ENCODE measurements at places on chromosomes 12 and 14. TPM values are rescaled to one million over a fixed set of nuclear protein-coding genes. Genes with fewer than 3 reads are reported as not detected.

TMCC3 gene
- total RNA-seq: 1.9 TPM

DNA sequence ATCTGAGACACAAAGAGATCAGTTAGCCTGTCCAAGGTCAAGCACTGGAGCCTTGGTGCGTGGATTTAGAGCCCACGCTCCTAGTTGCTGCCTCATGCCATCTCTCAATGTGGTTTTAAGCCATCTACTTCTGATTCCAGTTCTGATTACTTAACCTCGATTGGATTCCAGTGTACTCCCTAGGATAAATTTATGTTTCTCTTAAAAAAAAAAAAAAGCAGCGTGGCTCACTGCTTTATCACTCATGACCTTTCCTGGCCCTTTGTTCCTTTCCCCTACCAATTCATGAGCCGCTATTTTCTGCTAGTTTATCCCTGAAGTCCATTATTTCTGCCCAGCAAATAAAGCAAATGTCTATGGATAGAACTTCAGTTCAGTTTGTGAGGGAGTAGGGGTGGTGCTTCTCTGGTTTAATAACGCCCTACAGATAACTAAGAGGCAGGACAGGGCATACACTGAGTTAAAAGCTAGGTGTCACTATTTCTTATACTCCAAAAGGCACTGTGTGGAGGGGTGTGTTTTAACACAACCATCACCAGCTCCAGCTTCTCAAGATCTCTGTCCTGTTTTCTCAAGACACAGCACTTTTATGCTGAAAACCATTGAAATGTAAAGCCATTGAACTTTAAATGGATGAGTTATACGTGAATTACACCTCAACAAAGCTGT, 9.8 kb upstream of the PARP11 start:
- no peaks in the 10 kb centered on the region for H3K36me3 ChIP-seq
- DNase-seq: no peak
- H3K27ac ChIP-seq: no peak overlapping the region
- H3K4me3 ChIP-seq: no peak overlapping the region
- 0 out of 2 replicates have a peak, but pooled peaks cover 6% of the 10 kb centered on the region for H3K27me3 ChIP-seq
- 0 out of 2 replicates have a peak, but pooled peaks cover 4% of the 10 kb centered on the region for H3K4me1 ChIP-seq

GRCh38 chr14:56996721-56997399, 186.6 kb upstream of the OTX2 start:
- DNase-seq: no peak
- H3K4me1 ChIP-seq: no peaks in the 10 kb centered on the region
- no peaks in the 10 kb centered on the region for H3K27me3 ChIP-seq

DNA sequence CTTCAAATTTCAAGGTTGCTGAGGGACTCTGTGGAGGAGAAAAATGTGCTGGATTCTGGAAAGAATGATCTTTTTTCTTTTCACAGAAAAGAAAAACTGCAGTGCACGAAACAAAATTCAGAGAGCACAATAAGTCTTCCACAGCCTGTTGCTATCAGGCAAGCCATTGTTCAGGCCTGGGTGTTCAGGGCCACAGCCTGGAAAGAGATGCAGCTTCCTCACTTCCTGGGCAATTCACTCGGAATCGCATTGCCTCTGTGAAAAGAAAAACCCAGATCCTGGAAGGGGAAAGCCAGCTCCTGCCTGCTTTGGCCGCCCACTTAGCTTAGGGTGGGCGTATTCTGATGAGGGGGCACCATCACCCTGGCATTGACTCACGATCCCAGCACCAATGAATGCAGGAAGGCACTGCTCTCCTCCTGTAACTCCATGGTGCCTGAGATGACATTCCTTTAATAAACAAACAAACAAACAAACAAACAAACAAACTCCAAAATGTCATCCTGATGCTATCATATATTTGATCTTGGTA, 863.9 kb downstream of the BCL11B start:
- H3K27ac ChIP-seq: no peak overlapping the region
- no peak for DNase-seq
- no peaks in the 10 kb centered on the region for H3K27me3 ChIP-seq
- H3K4me3 ChIP-seq: no peak overlapping the region
- H3K36me3 ChIP-seq: no peaks in the 10 kb centered on the region

DNA sequence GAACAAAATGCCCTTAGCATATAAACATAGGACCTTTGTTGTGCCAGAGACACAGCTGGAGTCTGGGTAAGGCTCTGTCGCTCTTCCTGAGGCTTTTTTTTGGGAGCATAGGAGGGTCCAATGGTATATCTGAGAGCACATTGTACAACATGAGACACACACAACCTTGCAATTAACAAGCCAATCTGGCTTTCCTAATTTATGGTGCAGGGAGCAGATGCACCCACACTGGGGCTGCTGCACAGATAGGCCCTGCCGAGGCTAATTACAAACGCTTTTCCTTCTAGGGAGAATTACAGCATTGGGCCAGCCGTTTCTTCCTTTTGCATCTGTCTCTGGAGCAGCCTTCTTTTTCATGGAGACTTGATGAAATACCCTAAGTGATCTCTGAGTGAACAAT, 75.0 kb upstream of the OVCH1 start:
- H3K27me3 ChIP-seq: peaks cover 13% of the 10 kb centered on the region
- H3K4me1 ChIP-seq: peaks cover 14% of the 10 kb centered on the region
- H3K4me3 ChIP-seq: no peak overlapping the region
- no peak for DNase-seq
- H3K27ac ChIP-seq: no peak overlapping the region

DNA sequence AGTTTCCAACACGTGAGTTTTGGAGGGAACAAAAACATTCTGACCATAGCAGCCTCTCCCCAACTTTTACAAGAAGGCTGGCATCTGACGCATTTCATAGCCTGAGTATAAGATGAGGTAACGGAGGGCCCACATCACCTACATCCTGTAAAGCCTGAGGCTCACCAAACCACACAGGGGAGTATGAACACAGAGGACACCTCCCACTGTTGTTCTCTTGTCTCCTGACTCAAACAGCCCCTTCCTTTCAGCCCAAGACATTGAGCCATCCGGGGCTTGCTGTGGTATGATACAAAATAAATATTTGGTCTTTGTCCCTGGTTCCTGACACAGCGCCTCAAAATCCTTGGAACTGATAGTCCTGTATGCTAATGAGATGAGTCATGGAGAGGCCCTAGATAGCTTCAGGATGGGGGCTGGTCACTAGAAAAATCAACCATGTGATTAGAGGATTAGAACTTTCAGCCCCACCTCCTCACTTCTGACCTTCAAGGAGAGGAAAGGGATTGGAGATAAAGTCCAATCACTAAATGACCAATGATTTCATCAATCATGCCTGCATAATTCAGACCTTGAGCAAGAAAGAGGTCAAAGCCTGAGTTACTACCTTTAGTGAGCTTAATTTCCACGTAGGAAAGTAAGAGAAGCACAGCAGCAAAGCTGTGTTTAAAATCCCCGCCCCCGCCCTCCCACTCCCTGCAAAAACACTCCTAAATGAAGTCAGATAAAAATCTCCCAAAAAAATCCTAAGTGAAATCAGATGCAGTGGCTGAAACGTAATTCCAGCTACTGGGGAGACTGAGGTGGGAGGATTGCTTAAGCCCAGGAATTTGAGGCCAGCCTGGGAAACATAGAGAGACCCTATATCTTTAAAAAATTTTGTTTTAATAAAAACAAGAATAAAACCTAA, 236.4 kb downstream of the PCNX1 start:
- H3K4me1 ChIP-seq: peaks cover 41% of the 10 kb centered on the region
- peak overlapping the region; percentile 91 for H3K27ac ChIP-seq
- peak; percentile 80 for DNase-seq

- H3K36me3 ChIP-seq: no peaks in the 10 kb centered on the region
- no peaks in the 10 kb centered on the region for H3K27me3 ChIP-seq
Measured at GRCh38 chr12:83005534-83006197, 319.0 kb downstream of the TMTC2 start.

DNA sequence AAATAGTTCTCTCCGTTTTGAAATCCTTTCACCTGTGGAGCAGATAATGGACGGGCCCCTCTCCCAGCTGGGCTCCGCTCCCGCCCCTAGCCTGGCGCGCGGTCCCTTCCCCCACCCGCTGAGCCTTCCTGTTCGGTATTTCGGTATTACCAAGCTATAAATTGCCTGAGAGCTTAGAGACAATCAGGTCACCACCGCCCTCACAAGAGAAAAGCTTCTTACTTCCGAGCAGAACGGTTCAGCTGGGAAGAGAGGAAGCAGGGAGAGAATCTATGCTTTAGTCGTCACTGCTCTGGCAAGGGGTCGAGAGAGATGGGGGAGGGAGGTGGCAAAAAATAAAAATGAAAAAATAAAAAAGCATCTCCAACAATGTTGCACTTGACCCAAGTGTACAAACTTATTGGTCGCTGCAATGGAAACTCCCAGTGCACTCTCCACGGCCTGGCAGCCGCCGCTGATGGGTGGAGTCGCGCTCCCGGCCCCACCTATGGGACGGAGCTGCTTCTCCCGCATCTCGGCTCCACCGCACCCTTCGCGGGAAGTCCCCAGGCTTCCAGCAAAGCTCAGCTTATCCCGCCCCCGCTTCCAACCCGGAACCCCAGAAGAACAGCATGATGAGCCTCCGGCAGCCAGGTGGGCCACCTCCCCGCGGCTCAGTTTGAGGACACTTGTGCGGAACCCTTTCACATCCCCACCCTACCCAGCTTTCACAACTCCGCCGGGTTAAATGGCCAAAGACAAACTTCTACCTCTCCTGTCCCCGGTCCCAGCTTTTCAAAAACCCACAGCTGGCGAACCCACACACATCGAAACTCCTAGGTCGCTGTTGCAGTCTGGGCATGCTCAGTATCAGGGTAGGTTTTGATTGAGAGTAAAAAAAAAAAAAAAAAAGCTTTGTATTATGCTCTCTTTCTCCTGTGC, 832 bp upstream of the SYT1 start:
- peak overlapping the region; percentile 59 for H3K4me3 ChIP-seq
- no peaks in the 10 kb centered on the region for H3K36me3 ChIP-seq
- peaks cover 7% of the 10 kb centered on the region for H3K4me1 ChIP-seq
- DNase-seq: peak; percentile 60
- H3K27ac ChIP-seq: no peak overlapping the region

DNA sequence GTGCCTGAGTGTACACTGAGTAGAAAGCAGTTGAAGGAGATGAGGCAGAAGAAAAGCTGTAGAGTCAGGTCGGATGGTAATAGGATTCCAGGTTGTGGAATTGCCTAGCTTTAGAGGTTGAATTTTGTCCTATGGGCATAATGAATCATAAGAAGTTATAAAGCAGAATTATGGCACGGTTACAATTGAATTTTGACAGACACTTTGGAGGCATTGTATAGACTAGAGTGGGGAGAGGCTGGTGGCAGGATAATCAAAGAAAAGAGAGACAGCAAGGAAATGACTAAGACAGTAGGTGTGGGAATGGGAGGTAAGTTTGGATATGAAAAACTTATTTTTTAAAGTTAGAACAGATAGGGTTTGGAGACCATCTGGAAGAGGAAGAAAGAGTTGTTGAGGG, 102.6 kb downstream of the NTN4 start:
- H3K4me1 ChIP-seq: no peaks in the 10 kb centered on the region
- no peak overlapping the region for H3K4me3 ChIP-seq
- no peak overlapping the region for H3K27ac ChIP-seq
- DNase-seq: no peak

GRCh38 chr12:116882742-116883141, 1.5 kb upstream of the HRK start:
- no peaks in the 10 kb centered on the region for H3K36me3 ChIP-seq
- DNase-seq: no peak
- H3K27me3 ChIP-seq: peaks cover 67% of the 10 kb centered on the region
- H3K4me3 ChIP-seq: no peak overlapping the region
- H3K27ac ChIP-seq: no peak overlapping the region

- DNase-seq: no peak
- H3K36me3 ChIP-seq: no peaks in the 10 kb centered on the region
- H3K4me1 ChIP-seq: no peaks in the 10 kb centered on the region
- H3K27me3 ChIP-seq: no peaks in the 10 kb centered on the region
- no peak overlapping the region for H3K4me3 ChIP-seq
- H3K27ac ChIP-seq: no peak overlapping the region
Measured at GRCh38 chr12:130356222-130356621, 18.5 kb downstream of the PIWIL1 start.

DNA sequence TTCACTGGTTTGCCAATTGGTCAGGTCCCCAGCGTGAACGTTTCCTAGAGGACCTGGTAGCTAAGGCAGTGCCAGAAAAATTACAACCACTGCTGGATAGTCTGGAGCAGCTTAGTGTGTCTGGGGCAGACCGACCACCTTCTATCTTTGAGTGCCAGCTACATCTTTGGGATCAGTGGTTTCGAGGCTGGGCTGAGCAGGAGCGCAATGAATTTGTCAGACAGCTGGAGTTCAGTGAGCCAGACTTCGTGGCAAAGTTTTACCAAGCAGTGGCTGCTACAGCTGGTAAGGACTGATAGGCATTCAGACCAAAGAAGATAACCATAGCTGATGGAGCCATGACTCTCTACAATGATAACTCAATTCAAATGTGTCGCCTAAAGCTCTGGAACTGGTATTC, 2.5 kb downstream of the C14orf119 start:
- no peaks in the 10 kb centered on the region for H3K27me3 ChIP-seq
- H3K4me1 ChIP-seq: 0 out of 2 replicates have a peak, but pooled peaks cover 4% of the 10 kb centered on the region
- no peak for DNase-seq
- H3K27ac ChIP-seq: no peak overlapping the region
- H3K36me3 ChIP-seq: peaks cover 45% of the 10 kb centered on the region

DNA sequence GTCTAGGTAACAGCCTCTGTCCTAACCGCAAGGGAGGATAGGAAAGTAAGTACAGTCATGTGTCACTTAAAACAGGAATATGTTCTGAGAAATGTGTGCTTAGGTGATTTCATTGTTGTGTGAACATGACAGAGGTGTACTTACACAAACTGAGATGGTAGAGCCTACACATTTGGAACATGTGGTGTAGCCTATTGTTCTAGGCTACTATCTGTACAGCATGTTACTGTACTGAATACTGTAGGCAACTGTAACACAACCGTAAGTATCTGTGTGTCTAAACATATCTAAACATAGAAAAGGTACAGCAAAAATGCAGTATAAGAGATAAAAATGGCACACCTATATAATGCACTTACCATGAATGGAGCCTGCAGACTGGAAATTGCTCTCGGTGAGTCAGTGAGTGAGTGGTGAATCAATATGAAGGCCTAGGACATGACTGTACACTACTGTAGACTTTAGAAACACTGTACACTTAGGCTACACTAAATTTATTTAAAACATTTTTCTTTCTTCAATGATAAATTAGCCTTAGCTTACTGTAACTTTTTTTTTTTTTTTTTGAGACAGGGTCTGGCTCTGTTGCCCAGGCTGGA, 13.2 kb upstream of the MDM2 start:
- H3K4me3 ChIP-seq: no peak overlapping the region
- no peak overlapping the region for H3K27ac ChIP-seq
- peaks cover 12% of the 10 kb centered on the region for H3K4me1 ChIP-seq
- H3K36me3 ChIP-seq: no peaks in the 10 kb centered on the region
- DNase-seq: no peak
- H3K27me3 ChIP-seq: peaks cover 53% of the 10 kb centered on the region

- H3K4me3 ChIP-seq: no peak overlapping the region
- no peaks in the 10 kb centered on the region for H3K4me1 ChIP-seq
- no peak overlapping the region for H3K27ac ChIP-seq
- DNase-seq: no peak
- no peaks in the 10 kb centered on the region for H3K36me3 ChIP-seq
Measured at GRCh38 chr12:75354011-75354410, 19.5 kb downstream of the GLIPR1L1 start.

DNA sequence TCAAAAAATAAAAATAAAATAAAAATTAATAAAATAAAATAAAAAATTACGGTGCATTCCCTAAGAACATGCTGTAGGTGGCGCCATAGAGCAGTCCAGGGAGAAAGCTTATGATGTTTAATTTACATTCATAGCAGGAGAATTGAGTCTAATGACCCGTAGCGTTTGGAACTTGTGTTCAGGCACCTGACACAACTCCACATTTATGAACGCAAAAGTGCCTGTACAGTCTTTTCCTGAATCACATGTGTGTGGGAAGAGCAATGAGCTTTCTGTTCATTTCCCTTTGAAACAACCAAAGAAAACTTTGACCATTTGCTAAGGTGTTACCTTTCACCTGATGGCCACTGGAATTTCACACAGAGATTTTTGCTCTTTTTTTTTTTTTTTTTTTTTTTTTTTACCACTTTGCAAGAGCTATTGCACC, 60.6 kb upstream of the KCNA1 start:
- no peaks in the 10 kb centered on the region for H3K36me3 ChIP-seq
- peaks cover 4% of the 10 kb centered on the region for H3K27me3 ChIP-seq
- no peak for DNase-seq
- no peaks in the 10 kb centered on the region for H3K4me1 ChIP-seq

Measured in SJSA1 (cell line).